ENCODE measurements at places on chromosomes 3 and 15.

DNA sequence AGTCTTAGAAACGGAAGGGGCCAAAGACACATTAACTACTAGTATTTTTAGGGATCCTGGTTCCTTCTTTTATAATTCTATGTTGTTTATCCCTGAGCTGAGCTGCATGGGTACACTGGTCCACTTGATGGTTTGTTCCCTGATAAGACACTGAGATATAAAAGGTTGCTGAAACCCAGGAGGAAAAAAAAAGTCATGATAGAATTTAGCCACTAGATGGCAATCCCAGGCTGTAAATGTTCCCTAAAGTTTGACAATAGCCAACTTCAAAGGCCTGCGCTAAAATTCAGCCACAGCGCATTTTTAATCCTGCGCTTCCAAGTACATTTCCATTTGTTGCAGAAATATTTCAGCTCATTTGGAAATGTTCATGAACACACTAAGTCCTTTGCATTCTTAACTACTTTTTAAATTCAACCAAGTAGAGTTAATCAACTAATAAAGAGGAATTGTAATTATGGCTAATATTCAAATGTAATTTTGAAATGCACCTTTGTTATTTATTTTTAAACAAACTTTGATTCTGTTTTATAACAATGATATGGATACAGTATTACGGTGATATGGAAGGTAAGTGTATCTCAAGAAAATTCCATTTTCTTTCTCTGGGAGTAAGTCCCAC, 249.3 kb upstream of the FEZF2 start:
- DNase-seq: no peak

DNA sequence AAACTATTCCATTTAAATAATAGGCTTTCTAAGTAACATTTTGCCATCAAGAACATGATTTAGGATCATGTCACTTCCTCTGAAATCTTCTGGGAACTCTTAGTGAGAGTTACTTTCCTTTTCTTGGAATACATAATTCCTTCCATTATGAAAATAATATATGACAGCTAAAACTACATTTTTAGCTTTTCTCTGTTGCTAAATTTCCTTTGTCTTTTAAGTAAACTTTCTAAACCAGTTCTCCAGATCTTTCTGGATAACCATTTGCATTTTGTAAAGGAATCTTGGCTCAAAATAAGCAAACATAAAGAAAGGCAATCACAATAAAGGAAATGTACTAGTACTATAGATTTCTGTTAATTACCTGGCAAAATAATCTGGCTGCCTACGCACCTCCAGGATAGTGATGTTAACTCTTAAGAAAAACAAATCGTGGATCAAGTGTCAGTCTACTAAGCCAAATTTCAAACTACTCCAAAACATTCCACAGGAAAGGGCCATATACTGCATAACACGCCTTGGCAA, 165.7 kb downstream of the ZNF385D start:
- no peak for DNase-seq

DNA sequence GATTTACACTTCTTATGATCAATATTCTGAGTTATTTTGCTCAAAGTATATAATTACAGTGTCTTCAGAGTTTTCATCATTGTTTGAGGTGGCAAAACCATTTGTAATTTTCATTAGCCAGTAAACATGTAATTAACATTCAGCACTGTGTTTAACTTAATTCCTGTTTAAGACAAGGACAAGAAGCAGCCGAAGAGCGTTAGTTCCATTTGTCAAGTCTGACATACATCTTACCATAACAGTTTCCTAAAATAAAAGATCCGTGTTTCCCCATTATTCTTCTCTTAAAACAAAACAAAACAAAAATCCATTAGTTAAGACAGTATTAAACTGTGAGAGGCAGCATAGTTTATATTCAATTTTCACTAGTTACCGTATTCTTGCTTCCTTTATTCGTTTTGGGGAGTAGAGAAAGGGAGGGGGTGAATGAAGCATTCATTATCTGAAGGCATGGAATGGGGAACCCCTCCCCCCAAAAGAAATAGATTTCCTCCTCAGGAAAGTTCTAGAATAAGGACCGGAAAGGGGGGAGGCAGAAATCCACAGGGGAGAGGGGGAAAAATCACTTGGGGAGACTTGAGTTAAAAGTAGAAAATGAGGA, 5.5 kb upstream of the NR2F2 start:
- DNase-seq: no peak

- no peak for DNase-seq
Observed at GRCh38 chr3:126753191-126754160, 49.4 kb downstream of the CHCHD6 start.

GRCh38 chr3:63395960-63396359, 117.9 kb downstream of the SYNPR start:
- no peak for DNase-seq
